RCC 7860 (cell line): ENCODE measurements at places on chromosomes 1 and 21.

DNA sequence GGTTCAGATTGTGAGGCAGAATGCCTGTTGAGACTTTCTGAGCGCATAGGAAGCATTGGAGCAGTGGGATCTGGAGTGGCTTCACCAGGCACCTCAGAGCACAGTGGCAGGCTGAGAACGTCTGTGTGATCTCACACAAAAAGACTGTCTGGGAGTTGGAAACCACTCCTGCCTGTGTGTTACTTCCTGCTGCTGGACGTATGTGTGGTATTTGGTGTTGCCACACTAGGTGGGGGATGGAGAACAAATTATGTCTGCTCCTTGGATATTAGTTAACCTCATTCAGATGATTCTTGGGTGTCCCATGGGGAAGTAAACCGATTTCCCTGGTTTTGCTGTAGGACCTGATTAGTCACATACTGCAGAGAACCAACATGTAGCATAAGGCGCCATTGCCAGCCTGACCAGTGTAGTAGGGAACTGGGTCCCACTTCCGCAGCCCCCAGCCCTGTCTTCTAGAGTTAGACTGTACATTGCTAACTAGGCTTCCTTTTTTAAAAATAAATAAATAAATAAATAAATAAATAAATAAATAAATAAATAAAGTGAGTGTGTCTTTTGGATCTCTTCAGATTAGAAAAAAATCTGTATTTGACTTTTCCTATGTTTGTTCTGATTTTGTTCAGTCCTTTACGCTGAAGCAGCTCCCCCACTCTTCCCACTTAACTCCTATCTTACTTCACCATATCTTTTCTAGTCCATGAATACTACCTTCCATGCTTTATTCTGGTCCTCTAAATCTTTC is 26.9 kb downstream of the UCK2 start:
- DNase-seq, result peak; percentile 95

DNA sequence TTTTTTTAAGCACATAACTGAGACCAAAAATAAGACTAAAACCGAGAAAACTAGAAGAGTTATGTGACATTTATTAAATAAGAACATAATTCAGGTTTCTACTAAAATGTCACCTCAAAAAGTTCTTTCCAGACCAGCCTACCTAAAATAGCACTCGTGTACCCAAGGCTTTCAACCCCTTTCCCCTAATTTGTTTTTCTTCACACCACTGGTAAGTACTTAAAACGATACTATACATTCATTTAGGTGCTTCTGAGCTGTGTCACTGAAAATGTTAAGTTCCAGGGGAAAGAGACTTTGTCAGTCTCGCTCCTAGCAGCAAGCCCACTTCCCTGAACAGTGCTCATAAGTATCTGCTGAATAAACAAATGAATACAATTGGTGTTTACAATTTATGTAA is 6.8 kb downstream of the RRAGC start:
- no peak for DNase-seq

GRCh38 chr1:62530516-62531154 is 66.7 kb upstream of the ANGPTL3 start:
- DNase-seq, result no peak

GRCh38 chr1:241265428-241265827 is 91.6 kb downstream of the RGS7 start:
- no peak for DNase-seq

DNA sequence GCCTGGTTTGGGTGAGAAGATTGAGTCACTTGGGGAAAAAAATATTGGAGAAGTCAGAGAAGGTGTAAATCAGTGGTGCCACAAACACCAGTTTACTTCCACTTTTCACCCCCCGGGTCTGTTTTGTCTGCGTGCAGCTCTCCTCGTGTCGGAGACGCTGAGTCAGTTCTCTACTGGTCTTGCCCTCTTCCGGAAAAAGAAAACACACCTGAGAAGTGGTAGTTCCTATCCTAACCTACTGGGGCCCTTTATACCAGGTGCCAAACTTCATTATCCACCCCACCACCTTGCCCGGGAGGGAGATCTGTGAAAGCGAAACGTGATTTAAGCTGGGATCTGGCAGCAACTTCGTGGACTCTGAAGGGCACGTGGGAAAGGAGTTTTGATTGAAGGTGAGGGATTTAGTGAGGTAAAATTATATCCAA is 855 bp upstream of the IVNS1ABP start:
- DNase-seq, result no peak
